ENCODE measurements at places on chromosomes 1 and 21.

DNA sequence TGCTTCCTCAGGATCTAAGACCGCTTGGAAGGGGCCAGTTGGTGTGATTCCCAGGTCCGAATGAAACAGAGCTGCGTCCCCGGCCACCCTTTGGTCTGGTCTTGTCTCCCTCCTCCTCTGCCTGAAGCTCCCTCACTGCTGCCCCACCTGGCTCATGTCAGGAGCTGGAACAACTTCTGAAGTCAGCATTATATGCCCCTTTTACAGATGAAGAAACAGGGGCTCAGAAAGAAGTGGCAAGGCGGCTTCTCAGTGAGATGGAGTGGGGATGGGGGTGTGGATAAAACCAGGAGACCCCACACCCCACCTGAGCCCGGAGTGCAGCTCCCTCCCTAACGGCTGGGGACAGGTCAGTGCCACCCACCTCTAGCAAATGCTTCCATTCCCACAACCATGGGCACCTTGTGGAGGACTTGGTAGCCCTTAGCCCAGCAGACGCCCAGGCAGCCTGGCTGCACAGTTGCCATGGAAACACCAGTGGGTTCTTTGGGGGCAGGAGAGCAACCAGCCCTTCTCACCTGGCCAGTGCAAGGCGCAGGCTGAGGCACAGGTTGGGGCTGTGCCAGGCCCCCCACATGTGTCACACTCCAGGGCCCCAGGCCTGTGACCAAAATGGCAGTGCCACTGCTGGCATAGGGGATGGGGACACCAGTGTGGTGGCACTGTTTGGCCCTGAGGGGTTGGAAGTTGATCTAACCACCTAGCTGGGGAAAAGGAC lies 31.9 kb upstream of the ECE1 start:
- no peak for DNase-seq

GRCh38 chr1:100308777-100309176 lies 42.8 kb downstream of the RTCA start:
- DNase-seq = no peak

GRCh38 chr1:11848373-11848700 lies 754 bp upstream of the NPPA start:
- no peak for DNase-seq

- DNase-seq = no peak
These were observed 73.2 kb downstream of the BCAR3 start for GRCh38 chr1:93608187-93609109.

DNA sequence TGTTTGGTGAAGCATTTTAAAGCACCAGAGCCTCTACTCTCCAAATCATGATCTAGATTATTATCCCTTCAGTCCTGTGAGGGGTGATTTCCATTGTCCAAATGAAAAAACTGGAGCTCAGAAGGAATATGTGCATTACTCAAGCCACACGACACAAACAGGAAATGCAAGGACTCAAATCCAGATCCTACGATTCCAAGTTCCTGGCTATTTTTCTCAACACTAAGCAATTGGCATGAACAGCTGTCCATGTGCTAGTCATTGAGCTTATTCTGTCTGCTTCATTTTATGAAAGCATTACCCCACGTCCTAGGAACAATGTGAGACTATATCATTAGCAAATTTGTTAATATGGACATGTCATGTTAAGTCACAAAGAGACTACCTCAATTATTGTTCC lies 273.1 kb upstream of the LYPLAL1 start:
- DNase-seq = no peak

GRCh38 chr1:3248155-3249141 lies 179.4 kb downstream of the PRDM16 start:
- no peak for DNase-seq

- no peak for DNase-seq
These were observed 82.0 kb upstream of the ATP1A1 start for GRCh38 chr1:116291024-116291423.

DNA sequence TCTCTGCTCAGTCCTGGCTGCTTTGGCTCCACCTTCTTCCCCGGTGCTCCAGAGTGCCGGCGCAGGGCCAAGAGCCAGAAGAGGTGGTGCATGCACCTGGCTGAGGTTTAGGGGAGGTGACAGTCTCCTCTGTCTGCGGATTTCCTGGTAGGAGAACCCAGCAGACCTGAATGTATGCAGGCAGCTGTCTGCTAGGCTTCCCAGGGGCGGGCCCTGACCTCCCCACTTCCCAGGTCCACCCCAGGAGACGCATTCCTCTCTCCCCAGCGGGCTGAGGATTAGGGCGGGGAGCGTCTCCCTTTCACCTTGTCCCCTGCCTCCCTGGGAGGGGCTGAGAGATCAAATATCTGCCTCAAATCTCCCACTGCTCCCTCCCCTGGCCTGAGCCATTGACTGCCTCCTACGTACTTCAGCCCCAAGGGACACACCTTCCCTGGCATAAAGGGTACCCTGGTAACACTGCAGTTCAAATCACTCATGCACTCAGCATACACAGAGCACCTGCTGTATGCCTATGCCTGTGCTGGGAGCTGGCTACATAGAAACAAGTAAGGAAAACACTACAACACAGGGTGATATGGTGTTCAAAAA lies 27.5 kb downstream of the DMBX1 start:
- no peak for DNase-seq

DNA sequence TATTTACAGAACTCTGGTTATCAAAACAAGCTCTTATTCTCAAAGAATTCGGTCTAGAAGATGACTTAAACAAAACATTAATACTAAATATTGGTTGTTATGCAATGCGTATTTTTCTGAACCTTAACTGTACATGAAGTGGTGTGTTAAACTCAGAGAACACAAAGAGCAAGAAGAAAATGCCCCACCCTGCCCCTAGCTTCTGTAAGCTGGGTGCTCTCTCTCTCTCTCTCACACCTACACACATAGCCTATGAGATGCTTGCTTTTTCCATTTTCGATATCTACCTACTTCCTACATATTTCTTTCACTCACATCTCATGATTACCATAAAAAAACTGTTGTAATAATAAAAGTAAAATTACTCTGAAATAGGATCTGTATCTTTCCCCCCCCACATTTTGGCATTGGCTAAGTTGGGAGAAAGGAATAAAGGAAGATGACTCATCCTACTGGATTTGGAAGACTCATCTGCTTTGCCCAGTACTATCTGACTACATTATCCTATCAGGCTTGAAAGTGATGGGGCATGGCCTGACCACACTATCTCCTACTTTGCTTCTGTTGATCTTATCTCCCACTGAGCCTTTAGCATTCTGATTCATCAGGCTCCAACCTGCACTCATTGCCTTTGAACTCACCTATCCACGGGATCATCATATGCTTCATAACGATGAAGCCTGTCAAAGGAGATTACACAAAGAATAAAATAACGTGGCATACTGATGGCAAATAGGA lies 2.9 kb downstream of the CRYZ start:
- no peak for DNase-seq

DNA sequence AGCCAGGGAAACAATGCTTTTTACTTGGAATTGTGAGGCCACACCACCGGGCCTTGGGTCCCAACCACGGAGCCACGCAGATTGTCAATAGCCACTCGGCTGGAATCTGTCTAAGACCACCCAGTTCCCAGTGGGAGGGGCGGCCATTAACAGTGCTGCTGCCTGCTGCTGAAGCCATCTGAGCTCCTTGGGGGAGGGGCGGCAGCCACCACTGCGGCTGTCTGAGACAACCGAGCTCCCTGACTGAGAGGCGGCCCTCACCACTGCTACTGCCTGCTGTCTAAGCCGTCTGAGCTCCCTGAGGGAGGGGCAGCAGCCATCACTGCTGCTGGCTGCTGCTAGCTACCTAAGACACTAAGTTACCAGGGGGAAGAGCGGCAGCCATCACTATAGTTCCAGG lies 64.3 kb downstream of the DMRTA2 start:
- DNase-seq = no peak

- no peak for DNase-seq
These were observed 642.8 kb downstream of the PLA2G4A start for GRCh38 chr1:187471555-187471954.

GRCh38 chr1:180258290-180258689 lies 28.2 kb downstream of the LHX4 start:
- DNase-seq = no peak

- DNase-seq = no peak
These were observed 36.6 kb upstream of the ARF1 start for GRCh38 chr1:228045871-228046270.

- DNase-seq = no peak
These were observed 266.2 kb downstream of the FOXD2 start for GRCh38 chr1:47703981-47704596.

GRCh38 chr1:201050515-201051277 lies 27.2 kb upstream of the KIF21B start:
- DNase-seq = no peak

DNA sequence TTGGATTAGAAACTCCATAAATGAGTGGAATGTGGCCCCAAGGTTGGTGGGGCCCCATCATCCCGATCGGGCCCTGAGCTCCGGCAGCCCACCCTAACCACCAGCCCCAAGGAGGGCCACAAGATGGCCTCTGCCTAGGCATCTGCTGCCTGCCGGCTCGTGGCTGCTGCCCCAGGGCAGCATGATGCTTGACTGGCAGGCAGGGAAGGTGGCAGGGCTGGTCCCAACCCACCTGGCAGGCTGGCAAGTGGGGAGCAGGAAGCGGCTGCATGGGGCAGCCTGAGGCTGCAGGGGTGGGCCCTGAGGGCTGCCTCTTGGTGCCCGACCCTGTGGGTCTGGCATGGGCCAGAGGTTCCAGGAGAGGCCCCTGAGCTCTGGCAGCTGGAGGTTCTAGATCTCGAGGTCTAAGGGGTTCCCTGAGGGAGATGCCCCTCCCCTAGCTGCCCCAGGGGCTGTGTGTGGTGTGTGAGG lies 760 bp upstream of the GJC2 start:
- no peak for DNase-seq

GRCh38 chr1:6950001-6950765 lies 164.9 kb downstream of the CAMTA1 start:
- no peak for DNase-seq

GRCh38 chr1:9281071-9281827 lies 11.4 kb upstream of the SPSB1 start:
- no peak for DNase-seq

GRCh38 chr1:153976819-153977249 lies 640 bp downstream of the JTB start:
- DNase-seq = no peak

DNA sequence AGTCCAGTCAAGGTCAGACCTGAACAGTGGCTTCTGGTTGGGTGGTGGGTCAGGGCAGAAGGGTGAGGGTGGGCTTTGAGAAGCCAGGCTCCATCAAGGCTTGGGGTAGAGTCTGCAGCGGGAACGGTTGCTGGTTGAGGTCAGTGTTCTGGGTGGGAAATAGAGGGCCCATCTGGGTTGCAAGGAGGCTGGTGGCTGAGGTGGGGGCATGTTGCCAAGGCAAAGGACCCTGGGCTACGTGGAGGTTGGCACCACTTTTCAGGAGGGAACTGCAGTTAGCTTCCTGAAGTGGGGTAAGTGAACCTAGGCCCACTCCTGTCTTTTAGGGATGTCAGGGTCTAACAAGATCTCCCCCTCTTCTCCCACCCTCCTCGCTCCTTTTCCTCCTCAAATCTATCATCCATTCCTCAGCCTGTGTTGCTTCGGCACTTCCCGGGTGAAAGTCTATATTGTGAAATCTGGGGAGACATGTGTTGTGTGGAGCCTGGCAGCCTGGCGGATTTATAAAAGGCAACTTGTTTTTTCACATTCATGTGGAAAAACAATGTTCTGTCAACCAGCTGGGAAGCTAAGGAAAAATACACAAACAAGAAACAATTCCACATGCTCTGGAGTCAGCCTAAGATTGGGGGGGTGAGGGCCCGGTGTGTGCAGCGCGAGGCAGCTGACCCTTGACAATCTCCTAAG lies 1.5 kb downstream of the IL22RA1 start:
- no peak for DNase-seq

- DNase-seq = no peak
These were observed 487.6 kb downstream of the DPYD start for GRCh38 chr1:97433094-97433823.

- DNase-seq = no peak
These were observed 71.7 kb upstream of the ZNF648 start for GRCh38 chr1:182133181-182133580.

DNA sequence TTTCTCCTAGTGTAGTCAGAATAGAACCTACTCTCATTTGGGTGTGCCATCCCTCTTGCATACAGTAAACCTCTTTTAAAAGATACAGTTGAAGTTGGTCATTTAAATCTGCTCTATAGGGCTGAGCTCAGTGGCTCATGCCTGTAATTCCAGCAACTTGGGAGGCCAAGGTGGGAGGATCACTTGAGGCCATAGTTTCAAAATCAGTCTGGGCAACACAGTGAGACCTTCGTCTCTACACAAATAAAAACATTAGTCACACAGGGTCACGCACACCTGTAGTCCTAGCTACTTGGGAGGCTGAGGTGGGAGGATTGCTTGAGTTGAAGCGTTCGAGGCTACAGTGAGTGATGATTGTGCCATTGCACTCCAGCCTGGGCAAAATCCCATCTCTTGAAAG lies 183.8 kb downstream of the LHX8 start:
- DNase-seq = no peak

DNA sequence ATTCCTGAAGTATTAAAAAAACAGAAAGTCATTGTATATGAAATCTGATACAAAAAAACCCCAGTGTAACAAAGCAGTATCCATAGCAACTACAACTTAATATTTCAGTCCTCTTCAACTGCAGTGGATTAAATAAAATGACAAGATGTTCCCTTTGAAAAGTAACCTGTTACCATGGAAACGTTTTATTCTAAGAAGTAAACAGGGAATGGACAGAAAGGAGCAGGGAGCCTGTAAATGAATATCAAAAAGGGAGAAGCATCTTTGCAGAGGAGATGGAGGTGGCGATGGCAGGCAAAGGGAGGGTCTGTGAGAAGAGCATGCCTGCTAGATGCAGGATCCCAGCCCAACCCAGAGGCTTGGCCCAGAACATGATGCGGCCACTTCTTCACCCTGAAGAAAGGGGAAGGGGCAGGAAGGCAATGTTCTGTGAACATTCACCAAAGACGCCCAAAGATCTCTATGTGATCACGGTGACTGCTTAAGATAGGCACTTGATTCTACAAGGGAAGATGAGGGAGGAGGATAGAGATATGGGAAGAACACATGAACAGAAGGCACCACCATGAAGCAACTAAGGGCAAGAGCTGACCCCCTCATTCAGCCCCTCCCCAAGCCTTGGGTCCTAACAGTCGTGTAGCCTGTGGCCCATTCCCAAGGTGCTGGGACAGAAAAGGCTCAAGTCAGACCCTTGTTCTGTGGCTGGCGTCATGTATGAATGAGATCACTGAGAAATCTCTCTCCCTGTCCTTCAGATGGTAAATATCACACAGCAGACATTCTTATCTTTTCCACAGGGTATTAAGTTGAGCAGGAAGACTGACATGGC lies 200.0 kb downstream of the SLC45A1 start:
- DNase-seq = no peak
